CD4-positive, alpha-beta memory T cell (primary cell): ENCODE measurements at places on chromosomes 6 and 20.

GRCh38 chr6:141164042-141164743, 968.5 kb upstream of the GJE1 start:
- no peak for DNase-seq

- DNase-seq, result no peak
Measured at GRCh38 chr6:170462366-170463020, 90.6 kb downstream of the PSMB1 start.

- DNase-seq, result no peak
Measured at GRCh38 chr6:15301179-15302006, 55.5 kb downstream of the JARID2 start.

DNA sequence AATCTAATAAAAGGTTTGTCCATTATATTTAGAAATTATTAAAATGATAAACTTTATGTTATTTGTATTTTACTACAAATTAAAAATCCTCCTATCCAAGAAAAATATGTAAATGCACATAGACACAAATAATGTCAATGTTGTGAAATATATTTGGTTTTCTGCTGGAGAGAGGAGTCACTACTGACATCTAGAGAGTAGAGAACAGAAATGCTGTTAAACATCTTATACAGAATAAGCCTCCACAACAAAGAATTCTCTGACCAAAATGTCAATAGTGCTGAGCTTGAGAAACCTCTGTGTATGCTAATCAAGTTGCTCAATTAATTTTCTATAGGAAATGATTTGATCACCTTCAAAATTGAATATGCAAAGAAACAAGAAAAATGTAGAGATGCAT, 12.4 kb downstream of the HTR1B start:
- DNase-seq, result no peak

DNA sequence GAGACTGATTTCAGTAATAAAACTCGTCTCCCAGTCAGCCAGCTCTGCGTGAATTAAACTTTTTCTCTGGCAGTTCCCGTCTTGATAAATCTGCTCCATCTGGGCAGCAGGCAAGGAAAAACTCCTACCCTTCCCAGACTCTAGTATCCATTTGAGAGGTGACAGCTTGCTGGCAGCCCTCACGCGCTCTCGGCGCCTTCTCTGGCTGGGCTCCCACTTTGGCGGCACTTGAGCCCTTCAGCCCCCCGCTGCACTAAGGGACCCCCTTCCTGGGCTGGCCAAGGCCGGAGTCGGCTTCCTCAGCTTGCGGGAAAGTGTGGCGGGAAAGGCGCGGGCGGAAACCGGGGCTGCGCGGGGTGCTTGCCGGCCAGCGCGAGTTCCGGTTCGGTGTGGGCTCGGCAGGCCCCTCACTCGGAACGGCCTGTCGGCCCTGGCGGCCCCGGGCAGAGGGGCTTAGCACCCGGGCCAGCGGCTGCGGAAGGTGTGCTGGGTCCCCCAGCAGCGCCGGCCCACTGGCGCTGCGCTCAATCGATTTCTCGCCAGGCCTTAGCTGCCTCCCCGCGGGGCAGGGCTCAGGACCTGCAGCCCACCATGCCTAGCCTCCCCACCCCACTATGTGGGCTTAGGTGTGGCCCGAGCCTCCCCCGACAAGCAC, 21.8 kb upstream of the GMPR start:
- DNase-seq, result no peak

GRCh38 chr6:2476376-2476775, 231.0 kb upstream of the GMDS start:
- no peak for DNase-seq

- DNase-seq, result no peak
Measured at GRCh38 chr20:33670715-33671499, 3.3 kb downstream of the NECAB3 start.

DNA sequence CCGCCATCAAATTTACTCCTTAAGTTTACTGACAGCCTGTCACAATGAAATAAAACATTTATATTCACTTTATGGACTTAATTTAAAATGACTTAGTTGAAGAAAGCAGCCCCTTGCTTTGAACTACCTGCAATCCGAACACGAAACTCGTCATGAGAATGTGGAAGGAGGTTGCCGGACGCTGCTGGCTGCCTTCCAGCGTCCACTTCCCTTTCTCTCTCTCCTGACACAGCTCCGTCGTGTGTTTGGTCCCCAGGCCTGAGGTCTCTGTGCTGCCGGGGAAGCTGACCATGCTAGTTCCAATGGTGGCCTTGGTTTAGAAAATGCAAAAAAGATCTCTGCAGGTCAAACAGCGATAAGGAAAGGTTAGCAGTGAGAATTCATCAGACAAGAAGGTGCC, 519.7 kb downstream of the CDH26 start:
- no peak for DNase-seq

DNA sequence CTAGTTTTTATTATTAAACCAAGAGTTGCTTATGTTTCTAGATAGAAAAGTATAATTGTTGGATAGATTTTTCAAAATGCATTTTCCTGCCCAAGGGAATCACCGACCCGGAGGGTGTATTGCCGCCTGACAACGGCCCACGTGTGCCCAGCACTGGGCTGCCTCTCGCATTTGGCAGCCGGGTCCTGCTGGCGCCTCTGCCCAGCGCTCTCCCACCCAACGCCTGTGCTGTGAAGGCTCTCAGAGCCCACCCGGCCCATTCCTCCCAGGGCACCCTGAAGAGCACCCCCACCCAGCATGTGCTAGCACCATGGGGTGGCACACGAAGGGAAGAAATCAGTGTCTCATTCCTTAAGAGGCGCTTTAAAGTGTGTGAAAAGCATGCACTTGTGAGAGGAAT, 88.3 kb upstream of the AFDN start:
- DNase-seq, result no peak

GRCh38 chr20:25546048-25546447, 39.3 kb downstream of the NINL start:
- DNase-seq, result no peak

- no peak for DNase-seq
Measured at GRCh38 chr20:17142666-17143065, 84.2 kb upstream of the PCSK2 start.

DNA sequence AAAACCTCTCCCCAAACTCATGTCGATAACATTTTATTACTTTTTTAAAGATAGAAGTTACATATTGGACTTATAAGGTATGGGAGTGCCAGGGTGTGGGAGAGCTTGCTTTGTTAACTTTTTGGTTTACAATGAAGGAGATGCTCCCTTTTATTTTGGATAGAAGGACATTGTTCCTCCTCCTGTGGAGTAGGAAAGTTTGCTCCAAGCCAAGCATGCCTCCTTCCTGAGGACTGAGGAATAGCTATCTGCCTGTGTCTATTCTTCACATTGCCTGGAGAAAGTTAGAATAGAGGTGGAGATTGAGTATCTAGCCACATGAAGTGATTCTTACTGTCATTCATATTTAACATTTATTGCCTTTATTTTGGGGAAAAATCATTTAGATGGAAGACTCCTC, 71.9 kb downstream of the EYA4 start:
- DNase-seq, result no peak

DNA sequence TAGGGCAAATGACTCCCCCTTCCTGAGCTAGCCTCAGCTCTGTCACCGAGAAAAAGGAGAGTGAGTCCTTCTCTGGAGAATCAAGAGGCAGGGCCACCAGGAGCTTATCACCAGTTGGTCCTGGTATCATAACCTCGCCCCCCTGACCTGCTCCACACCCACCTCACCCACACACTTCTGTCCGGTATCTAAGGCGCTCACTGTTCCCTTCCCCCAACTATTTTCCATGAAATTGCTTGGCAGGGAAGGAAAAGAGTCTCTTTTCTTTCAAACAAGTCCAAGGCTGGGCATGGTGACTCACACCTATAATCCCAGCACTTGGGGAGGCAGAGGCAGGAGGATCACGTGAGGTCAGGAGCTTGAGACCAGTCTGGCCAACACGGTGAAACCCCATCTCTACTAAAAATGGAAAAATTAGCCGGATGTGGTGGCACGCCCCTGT, 77.6 kb downstream of the ZMYND8 start:
- no peak for DNase-seq

DNA sequence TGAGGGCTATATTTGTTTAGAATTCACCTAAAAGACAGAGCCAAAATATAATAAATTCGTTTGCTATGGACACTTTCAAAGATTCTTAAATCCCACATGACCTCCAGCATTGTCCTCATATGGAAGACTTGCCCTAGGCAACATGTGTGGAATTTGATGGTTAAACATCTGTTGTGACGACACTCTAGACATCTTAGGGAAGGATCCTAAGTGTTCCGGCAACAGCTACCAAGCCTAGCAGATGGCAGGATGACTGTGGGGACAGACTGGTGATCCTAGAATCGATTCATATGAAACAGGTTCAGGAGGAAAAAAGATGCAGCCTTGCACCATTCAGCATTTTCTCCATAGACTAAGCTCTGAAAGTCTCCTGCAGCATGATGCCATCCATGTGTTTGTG, 77.6 kb upstream of the BACH2 start:
- no peak for DNase-seq

DNA sequence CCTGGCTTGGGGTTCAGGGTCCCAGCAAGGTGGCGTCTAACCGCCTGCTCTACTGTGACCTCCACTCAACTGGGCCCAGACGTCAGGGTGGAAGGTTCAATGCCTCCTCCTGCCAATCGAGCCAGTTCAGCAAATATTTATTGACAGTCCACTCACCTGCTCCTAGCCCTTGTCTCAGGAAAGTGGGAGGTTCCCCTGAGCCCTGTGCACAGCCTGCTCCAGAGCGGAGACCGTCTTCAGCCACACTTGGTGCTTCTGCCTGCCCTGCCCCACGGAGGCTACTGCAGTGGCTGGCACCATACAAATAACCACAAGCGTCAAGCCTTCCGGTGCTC, 6.1 kb downstream of the CCDC167 start:
- no peak for DNase-seq

DNA sequence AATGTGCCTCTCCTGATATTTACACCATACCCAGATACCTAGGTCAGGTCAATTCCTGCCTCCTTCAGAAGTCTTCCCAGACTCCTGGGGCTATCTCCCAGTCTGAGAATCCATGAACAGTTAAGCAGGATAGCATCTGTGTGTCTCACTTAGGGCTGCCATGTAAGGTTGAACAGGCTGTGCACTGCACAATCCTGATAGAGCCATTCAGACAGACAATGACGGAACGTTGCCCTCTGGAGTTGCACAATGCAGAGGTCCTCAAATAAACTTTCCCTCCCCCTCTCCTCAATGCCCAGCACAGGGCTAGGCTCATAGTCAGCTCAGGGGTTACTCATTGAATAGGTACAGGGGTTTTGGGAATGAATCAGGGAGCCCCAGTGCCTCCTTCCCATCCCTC, 89.7 kb downstream of the CD40 start:
- no peak for DNase-seq

DNA sequence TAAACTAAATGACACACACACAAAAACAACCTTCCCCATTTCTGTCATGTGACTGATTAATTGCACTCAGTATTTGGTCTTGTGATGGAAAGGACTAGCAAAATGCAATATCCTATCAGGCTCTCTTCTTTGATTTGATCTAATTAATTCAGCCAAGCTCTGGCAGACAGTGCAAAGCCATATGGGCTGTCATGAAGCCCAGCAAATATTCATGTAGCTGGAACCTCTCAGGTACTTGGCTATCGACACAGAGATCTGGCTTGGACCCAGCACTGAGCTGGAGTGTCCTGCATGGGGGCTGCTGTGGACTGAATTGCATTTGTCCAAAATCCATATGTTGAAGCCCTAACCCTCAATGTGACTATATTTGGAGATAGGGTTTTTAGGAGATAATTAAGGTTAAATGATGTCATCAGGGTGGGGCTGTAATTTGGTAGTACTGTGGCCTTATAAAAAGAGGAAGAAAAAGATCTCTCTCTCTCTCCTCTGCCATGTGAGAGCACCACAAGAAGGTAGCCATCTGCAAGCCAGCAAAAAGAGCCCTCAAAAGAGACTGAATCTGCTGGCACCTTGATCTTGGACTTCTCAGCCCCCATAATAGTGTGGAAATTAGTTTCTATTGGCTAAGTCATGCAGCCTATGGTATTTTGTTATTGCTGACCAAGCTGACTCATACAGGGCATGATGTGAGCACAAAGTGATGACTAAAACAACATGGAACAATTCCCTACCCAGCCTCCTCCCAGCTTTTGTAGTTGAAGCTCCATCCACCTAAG, 77.1 kb downstream of the STMND1 start:
- no peak for DNase-seq

- DNase-seq, result no peak
Measured at GRCh38 chr6:144083172-144083571, 12.2 kb downstream of the SF3B5 start.

GRCh38 chr6:64955435-64955848, 751.6 kb downstream of the EYS start:
- no peak for DNase-seq

- DNase-seq, result no peak
Measured at GRCh38 chr6:123524781-123525180, 112.0 kb downstream of the TRDN start.

DNA sequence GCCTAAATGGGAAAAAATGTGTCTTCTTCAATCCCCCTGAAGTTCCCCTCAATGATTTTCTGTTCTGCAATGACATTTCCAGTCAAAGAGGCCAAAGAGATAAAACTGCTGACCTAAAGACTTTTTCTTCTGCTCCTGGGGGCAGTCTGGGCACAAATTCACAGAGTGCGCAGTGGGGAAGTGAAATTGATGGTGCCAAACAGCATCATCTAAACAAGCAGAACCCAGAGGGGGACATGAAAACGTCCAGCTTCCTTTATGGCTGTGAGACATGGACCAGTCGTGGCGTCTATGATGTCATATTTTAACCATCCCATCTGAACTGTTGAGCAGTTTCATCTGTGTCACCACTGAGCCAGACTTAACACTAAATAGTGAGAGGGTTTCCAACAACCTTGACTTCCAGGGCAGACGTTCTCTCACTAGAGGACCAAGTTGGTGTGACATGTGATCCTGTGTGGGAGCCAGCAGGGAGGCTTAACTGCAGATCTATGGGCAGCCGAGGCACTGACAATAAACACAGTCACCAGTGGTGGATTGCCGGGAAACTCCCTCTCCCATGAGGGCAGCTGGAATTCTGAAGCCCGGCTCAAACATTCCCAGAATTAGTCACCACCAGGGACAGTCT, 12.4 kb downstream of the SCML4 start:
- no peak for DNase-seq

DNA sequence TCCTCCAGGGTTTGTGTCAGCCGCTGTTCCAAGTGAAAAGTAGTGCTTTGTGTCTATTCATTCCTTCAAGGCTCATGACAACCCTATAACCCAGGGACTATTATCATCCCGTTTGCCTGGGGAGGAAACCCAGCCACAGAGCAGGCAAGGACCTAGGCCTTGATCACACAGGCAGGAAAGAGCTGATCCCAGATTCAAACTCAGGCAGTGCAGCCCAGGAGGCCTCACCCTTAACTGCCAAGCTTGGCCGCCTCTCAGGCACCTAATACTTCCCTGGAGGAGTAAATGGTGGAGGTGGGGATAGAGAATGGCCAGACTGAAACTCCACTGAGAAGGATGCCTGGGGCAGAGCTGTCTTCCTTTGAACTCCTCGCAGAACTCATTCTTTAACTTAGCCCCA, 215.1 kb upstream of the QKI start:
- no peak for DNase-seq
